ENCODE measurements at places on chromosomes 12 and 14. TPM values are rescaled to one million over a fixed set of nuclear protein-coding genes. Genes with fewer than 3 reads are reported as not detected.

GRCh38 chr12:96473394-96474093 lies 15.8 kb upstream of the CFAP54 start:
- peak; percentile 76 for DNase-seq

Gene CCDC197
- not detected for total RNA-seq

GRCh38 chr12:90589956-90590355 lies 365.0 kb downstream of the CCER1 start:
- no peak for DNase-seq

GRCh38 chr12:75998292-75999063 lies 33.1 kb downstream of the PHLDA1 start:
- DNase-seq, result no peak

GRCh38 chr12:62438098-62438692 lies 28.4 kb upstream of the MON2 start:
- DNase-seq, result peak; percentile 53

Gene VPS37B
- 8.6 TPM for total RNA-seq

- no peak for DNase-seq
Measured at GRCh38 chr12:129332286-129332685, 479.0 kb downstream of the GLT1D1 start.

- no peak for DNase-seq
Measured at GRCh38 chr12:47736216-47736615, 10.9 kb upstream of the ENDOU start.

Gene DTX1
- total RNA-seq, result not detected

- DNase-seq, result peak; percentile 35
Measured at GRCh38 chr14:101477648-101478047, 83.6 kb upstream of the DIO3 start.

DNA sequence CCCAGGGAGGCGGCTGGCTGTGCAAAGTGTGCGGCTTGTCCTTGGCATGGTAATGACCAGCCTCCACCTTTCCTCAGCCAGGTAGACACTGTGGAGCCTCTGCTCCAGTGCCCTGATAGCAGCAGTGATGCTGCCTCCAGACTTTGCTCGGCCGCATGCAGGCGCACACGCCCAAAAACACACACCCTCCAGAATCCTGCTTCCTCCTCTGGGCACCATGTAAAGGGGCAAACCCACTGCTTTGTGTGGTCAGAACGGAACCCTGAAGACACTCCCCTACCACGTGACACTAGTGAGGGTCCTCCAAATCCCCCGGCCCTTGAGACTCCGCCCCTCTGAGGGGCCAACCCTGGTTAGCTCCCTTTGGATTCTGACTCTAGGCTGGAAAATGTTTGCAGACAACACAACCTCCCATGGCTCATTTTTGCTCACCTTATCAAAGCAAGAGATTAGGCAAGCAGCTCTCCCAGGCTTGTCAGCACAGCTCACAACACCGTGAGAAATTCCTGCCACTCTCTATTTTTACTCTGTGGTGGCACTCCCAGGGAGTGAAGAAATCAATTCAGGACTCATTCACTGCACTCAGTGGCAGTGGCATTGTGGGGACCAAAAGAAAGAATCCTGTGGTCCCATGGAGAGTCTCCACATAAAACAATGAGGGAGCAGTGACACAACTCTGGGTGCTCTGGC lies 4.5 kb downstream of the KRT77 start:
- DNase-seq, result no peak

GRCh38 chr12:131644481-131644880 lies 66.4 kb upstream of the SFSWAP start:
- DNase-seq, result no peak

GRCh38 chr12:3137268-3137781 lies 60.1 kb downstream of the TSPAN9 start:
- peak; percentile 51 for DNase-seq

Gene SLC38A4
- total RNA-seq, result 2.3 TPM

DNA sequence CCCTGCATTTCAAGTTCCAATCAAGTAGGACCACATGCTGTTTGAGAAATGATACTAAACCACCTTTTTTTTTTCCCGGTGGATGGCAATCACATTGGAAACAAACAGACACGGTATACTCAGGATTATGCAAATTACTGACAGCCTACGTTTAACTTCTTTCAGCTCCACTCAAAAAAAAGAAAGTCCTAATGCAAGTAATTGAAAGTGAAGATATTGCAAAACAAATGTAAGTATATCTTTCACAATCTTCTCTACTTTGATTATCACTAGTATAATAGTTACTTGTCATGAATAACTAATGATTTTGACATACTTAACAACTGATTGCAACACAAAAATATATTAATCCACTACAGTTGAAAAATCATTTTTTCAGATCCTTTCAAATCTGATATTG lies 2.6 kb upstream of the OSBPL8 start:
- DNase-seq, result no peak

Gene RERGL
- total RNA-seq, result not detected

GRCh38 chr14:72643317-72643801 lies 250.5 kb downstream of the DPF3 start:
- DNase-seq, result peak; percentile 99

Gene ERP27
- total RNA-seq, result not detected

DNA sequence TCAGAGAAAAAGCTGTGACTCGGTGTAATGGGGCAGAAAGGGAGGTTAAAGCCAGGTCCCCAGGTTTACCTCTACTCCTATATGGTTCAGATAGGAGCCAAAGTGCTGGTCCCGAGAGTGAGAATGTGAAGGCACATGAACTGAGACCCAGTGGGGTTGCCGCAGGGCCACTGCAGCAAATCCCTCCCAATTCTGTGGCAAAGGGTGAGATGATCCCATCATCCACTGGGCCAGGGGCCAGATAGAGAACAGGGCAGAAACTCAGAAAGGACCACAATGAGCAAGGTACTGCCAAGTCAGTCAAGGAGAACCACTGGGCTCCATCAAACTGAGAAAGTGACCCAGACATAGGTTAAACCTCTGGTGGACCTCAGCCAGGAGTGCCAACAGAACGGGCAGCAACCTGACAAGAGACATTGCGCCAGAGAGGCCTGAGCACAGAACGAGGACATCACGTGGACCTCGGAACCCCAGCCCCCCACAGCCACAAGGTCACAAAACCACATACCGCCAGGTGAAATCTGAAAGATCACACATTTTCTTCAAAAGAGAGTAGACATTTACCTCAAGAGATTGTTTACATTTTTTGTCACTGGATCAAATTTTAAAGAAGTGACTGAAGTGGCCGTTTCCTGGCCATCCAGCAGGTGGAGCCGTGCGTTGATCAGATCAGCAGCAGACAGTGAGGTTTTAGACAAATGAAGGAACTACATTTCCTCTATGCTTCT lies 20.5 kb upstream of the ITPR2 start:
- peak; percentile 56 for DNase-seq

Gene OTX2
- total RNA-seq, result not detected

GRCh38 chr14:67232621-67233020 lies 8.6 kb upstream of the PALS1 start:
- no peak for DNase-seq

Gene ZNF605
- 11.4 TPM for total RNA-seq

DNA sequence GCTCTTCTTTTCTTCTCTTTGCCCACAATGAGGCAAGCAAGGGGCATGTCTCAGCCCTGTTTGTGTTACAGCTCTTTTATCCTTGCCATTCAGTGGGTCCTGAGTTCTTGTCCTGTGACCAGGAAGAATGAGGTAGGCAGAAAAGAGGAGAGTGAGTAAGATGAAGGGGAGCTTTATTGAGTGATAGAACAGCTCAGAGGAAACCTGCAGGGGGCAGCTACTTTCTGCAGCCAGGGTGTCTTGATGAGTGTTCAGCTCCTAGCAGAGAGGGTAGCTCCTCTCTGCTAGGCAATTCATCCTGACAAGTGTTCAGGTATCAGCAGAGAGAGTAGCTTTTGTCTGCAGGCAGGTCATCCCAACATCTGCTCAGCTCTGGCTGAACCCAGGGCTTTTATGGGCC lies 41.0 kb downstream of the HSD17B6 start:
- DNase-seq, result no peak

- peak; percentile 67 for DNase-seq
Measured at GRCh38 chr12:47282206-47282605, 202.4 kb upstream of the AMIGO2 start.

DNA sequence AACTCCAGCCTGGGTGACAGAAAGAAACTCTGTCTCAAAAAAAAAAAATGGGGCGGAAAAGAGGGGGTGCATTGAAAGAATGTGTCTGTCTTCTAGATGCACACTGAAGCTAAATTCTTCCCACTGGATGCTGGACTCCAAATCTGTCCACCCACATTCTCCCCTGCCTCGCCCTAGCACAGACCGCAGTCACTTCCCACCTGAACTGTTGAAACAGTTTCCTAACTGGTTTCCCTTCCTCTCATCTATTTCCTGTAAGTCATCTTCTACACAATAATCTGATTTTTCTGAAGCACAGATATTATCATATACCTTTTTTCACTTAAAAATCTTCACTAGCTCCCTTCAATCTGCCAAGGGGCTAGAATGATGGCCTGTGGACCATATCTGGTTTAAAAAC lies 1.5 kb upstream of the HCAR1 start:
- no peak for DNase-seq

GRCh38 chr12:70648831-70649230 lies 11.6 kb upstream of the PTPRB start:
- peak; percentile 84 for DNase-seq

Gene AKAP3
- total RNA-seq, result 0.56 TPM

DNA sequence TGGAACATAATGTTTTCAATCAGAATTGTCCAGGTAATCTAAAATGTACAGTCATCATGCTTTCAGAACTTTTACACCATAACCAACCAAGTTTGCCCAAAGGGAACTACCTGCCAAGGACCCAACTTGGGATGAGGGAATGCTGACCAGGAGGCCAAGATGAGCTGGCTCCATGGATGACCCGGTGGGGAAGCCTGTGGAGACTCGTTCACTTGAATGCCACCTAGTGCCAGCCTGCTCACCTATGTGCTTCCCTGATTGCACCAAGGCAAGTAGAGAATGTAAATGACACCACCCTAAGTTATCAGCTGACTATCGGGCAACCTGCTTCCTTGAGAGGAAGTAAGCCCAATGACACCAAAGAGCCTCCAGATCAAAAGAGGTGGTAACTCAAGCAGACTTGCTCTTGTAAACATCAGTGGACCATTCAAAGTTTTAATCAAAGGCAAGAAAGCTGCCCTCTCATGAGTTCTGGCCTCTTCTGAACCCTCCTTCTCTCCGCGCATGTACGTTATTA lies 137.3 kb downstream of the TTC7B start:
- DNase-seq, result no peak

Gene EIF2B1
- total RNA-seq, result 40.5 TPM

Data from IMR-90 (cell line).